ENCODE measurements at places on chromosomes 1 and 21. TPM values are rescaled to one million over a fixed set of nuclear protein-coding genes. Genes with fewer than 3 reads are reported as not detected.
A peak's percentile ranks its signal among the peaks of the same experiment; 100 is the strongest.

DNA sequence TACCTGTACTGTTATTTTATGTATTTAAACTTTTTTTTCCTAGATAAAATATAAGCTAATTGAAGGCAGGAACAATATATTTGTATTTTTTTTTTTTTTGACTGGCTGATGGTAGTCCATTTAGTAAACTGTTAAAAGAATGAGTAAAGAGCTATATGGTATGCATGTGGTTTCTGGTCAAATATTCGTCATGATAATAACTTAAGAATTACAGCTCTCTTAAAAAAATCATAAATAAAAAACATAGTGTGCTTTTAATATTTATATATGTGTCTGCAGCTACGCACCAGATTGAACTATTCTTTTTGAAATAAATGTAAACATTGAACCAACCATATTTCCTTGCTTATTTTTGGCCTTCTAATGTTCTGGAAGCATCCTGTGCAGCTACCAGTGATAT lies 272.3 kb upstream of the C1orf105 start:
- DNase-seq: no peak
- no peak overlapping the region for H3K4me3 ChIP-seq
- no peaks in the 10 kb centered on the region for H3K27me3 ChIP-seq
- peaks cover 16% of the 10 kb centered on the region for H3K4me1 ChIP-seq

GRCh38 chr1:1627261-1627828 lies 4.6 kb upstream of the MMP23B start:
- peaks cover 6% of the 10 kb centered on the region for H3K4me1 ChIP-seq
- no peak overlapping the region for H3K27ac ChIP-seq
- no peak for DNase-seq
- no peak overlapping the region for H3K4me3 ChIP-seq
- peaks cover 3% of the 10 kb centered on the region for H3K36me3 ChIP-seq

DNA sequence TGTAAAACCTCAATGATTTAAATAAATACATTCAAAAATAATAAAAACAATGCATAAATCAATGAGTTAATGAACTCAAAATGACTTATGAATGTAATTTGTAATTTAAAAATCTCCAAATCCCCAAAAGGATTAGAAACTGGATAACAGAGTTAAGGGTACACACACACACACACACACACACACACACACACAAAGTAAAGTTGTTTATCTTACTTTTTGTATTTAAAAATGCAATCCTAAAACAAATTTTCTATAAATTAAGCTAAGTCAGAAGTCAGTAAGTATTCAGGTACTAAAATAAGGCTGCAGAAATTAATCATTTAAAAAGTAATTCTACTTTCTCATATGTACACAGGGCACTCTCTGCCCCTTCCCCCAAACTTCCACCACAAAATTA lies 1.8 kb downstream of the LRIF1 start:
- no peaks in the 10 kb centered on the region for H3K27me3 ChIP-seq
- H3K4me1 ChIP-seq: peaks cover 3% of the 10 kb centered on the region
- no peak overlapping the region for H3K4me3 ChIP-seq

- DNase-seq: peak; percentile 56
- H3K27me3 ChIP-seq: no peaks in the 10 kb centered on the region
- H3K4me3 ChIP-seq: peak overlapping the region; percentile 22
- H3K27ac ChIP-seq: peak overlapping the region; percentile 70
- no peaks in the 10 kb centered on the region for H3K36me3 ChIP-seq
These were observed 253.1 kb upstream of the IRF2BP2 start for GRCh38 chr1:234862944-234863515.

- H3K27ac ChIP-seq: no peak overlapping the region
- H3K36me3 ChIP-seq: no peaks in the 10 kb centered on the region
- H3K4me1 ChIP-seq: no peaks in the 10 kb centered on the region
- no peak overlapping the region for H3K4me3 ChIP-seq
- no peaks in the 10 kb centered on the region for H3K27me3 ChIP-seq
These were observed 19.8 kb upstream of the UCK2 start for GRCh38 chr1:165807613-165808012.

DNA sequence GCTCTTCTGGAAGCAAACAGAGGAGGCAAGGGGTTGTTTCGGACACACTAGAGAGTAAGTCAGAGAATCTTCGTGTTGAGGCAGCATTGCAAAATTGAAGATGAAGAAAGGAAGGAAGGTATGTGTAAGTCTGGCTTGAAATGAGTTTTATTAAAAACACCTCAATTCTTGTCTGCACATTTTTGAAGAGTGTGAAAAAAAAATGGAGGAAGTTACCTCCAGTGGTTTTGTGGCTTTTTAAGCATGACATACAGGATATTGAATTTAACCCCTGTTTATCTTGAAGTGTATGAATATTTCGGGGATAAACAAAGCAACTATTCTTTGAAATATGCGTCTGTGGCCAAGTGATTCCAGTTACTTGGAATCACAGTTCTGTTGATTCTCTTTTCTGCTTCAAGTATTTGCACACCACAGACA lies 203.2 kb upstream of the SGIP1 start:
- H3K36me3 ChIP-seq: no peaks in the 10 kb centered on the region
- H3K4me1 ChIP-seq: peaks cover 45% of the 10 kb centered on the region
- H3K27me3 ChIP-seq: no peaks in the 10 kb centered on the region
- no peak for DNase-seq
- H3K27ac ChIP-seq: peak overlapping the region; percentile 24
- no peak overlapping the region for H3K4me3 ChIP-seq

GRCh38 chr1:165827268-165828102 lies at the start of gene UCK2:
Gene UCK2 (plus strand): TSS chr1:165827614. CDS start chr1:165827834, 220 bp downstream.
- H3K4me1 ChIP-seq: peaks cover 9% of the 10 kb centered on the region
- peak within 1 kb of the TSS; percentile 94 for H3K4me3 ChIP-seq
- H3K27ac ChIP-seq: peak within 1 kb of the TSS; percentile 93
- DNase-seq: peak; percentile 11
- no peaks in the 10 kb centered on the region for H3K36me3 ChIP-seq

The FNDC5 gene
- total RNA-seq: 18.8 TPM

The SPATA45 gene
- total RNA-seq: not detected

The MAEL gene
- total RNA-seq: not detected
